GF-D8 (cell line): ENCODE measurements at places on chromosomes 16 and 17.

GRCh38 chr17:79125503-79125902 is 50.9 kb downstream of the ENGASE start:
- no peak for DNase-seq

DNA sequence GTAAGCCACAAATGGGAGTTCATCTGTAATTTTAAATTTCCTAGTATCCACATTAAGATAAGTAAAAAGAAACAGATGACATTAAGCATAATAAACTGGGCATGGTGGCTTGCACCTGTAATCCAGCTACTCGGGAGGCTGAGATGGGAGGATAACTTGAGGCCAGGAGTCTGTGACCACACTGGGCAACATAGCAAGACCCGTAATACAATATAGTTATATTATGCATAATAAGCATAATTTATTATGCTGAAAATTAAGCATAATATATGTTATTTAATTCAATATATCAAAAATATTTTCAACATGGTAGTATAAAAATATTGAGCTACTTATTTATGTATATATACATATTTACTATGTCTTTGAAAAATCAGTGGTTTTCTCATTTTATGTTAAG is 48.2 kb downstream of the RNF135 start:
- DNase-seq: no peak

- no peak for DNase-seq
Observed at GRCh38 chr16:55350984-55351383, 27.0 kb downstream of the IRX6 start.

DNA sequence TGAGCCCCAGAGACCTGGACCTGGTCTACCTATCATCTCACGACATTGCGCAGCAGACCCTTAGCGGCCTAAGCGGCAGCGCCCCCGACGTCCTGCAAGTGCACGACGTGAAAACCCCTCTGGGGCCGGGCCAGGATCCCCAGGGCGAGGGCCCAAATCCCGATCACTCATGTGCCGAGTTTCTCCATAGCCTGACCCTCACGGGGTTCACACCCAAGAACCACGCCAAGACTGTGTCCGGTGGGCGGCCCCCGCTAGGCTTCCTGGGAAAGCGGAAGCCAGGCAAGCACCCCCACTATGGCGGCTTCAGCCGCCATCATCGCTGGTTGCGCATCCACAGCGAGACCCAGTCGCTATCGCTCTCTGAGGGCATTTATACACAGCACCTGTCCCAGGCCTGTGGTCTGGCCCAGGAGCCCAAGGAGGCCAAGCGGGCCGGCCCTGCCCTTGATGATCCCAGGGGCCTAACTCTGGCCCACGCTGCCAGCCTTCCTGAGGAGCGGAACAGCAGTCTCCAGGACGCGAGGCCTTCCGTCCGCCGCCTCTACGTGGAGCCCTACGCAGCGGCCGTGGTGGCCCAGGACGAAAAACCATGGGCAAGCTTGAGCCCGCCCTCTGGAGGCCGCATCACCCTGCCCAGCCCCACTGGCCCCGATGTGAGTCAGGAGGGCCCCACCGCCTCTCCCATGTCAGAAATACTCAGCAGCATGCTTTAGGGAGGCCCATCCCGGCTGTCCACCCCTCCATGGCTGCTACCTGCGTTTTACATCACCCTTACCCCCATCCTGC is 82.8 kb upstream of the NOG start:
- DNase-seq: no peak

- DNase-seq: peak; percentile 15
Observed at GRCh38 chr17:49760932-49761558, 2.9 kb downstream of the FAM117A start.

GRCh38 chr16:1291576-1291974 is 17.9 kb upstream of the UBE2I start:
- no peak for DNase-seq
